Urothelium cell line (cell line): ENCODE measurements at places on chromosomes 5 and 9.

DNA sequence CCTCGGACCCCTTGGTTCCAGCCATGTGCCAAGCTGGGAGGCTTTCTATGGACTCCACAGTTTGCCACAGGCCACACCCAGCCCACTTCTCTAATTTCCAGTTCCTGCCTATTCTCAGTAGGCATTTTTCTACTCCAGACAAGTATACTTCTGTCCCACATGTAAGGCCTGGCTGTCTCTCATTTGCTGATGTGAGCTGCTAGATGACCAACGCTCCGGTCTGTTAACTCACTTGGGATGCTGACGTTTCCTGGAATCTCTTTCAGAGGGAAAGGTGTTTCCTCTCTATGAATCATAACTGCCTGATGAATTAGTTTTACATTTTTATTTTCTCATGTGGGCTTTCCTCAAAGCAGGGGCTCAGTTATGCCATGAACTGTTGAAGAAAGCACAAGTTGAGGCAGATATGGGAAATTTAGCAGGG, 36.3 kb downstream of the ERGIC1 start:
- peak; percentile 62 for DNase-seq

DNA sequence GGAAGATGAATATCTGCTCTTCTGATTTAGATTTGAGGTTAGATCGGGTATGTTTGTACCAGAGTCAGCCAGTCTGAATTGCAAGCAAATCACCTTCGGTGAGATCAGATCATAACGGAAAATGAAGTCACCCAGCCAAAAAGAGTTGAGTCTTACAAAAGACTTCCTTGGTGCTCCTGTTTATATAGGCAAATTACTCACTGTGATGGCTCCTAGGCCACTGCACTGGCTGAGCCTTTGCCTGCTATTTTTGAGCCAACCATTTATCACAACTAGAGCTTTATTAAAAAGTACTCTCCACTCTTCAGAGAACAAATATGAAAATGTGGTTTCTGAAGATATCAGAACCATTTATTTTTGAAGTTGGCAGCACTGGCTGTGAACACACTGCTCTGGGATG, 277.7 kb upstream of the PCSK5 start:
- no peak for DNase-seq

- no peak for DNase-seq
These were observed 103.3 kb downstream of the AUH start for GRCh38 chr9:91258451-91258850.

DNA sequence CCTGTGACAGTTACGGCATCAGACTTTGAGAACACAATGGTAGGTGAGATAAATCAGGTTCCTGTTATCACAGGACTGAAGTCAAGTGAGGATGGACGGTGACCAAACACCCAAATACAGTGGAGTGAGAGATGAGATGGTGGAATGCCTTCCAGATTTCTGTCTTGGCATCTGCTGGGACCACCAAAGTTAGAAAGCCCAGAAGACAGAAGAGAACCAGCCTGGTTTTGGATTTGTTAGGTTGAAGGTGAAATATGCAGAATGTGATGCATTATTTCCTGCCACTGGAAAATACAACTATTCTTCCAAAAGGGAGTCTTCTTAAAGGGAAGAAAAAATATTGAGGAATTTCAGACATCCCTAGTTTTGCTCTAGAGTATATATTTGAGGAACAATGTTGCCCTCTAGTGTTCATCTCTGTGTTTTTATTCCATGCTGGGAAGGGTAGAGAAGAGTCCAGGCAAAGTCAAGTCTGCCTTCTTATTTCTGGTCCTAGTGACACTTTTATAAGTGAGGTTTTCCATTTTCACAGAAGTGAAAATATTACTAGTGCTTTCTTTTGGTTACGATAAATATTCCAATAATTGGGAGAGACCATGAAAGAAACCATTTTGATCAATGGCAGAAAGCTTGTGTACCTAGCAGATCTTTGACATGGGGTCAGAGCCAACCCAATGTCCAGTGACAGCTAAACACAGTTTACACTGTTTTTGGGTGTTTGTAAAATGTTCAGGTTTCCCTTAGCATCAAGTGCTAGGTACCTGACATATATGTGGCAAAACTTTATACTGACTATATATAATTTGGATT, 142.3 kb upstream of the ANKH start:
- DNase-seq = peak; percentile 53

GRCh38 chr5:158511454-158511853, 588.3 kb downstream of the EBF1 start:
- DNase-seq = no peak

DNA sequence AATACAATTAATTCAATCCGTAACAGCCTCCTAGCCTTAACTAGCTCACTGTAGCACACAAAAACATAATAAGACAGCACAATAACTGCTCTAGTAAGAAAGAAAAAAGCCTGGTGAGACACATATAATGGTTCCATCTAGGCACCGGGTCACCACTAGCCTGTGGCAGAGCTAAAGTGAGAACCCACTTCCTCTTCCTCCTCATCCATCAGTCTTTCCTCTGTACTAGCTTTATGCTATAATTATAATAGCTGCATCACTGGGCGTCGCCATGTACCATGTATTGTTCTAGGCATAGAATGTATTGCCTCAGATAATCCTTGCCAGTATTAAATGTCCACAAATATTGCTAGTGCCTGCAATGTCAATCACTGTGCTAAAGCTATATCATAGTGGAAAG, 23.1 kb downstream of the ADRB2 start:
- no peak for DNase-seq

GRCh38 chr9:78605041-78606000, 308.4 kb downstream of the PSAT1 start:
- DNase-seq = no peak

DNA sequence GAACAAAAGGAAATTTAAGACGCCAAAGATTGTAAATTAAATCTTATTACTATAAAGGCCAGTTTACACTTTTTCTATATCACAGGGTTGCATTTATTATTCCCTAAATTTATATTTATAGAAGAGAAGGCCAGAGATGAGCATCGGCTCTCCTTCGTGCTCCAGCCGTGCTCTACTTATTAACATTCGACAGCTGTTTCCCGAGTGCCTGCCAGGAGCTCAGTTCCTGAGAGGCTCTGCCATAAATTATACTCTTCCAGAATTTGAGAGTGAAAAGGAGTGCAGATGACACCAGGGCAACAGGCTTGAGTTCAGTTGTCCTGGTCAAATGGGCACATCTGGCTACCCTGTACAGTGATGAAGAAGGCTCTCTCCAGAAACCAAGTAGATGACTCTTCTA, 70.1 kb downstream of the PCSK5 start:
- no peak for DNase-seq

GRCh38 chr9:111037356-111037707, 938 bp downstream of the LPAR1 start:
- peak; percentile 15 for DNase-seq

DNA sequence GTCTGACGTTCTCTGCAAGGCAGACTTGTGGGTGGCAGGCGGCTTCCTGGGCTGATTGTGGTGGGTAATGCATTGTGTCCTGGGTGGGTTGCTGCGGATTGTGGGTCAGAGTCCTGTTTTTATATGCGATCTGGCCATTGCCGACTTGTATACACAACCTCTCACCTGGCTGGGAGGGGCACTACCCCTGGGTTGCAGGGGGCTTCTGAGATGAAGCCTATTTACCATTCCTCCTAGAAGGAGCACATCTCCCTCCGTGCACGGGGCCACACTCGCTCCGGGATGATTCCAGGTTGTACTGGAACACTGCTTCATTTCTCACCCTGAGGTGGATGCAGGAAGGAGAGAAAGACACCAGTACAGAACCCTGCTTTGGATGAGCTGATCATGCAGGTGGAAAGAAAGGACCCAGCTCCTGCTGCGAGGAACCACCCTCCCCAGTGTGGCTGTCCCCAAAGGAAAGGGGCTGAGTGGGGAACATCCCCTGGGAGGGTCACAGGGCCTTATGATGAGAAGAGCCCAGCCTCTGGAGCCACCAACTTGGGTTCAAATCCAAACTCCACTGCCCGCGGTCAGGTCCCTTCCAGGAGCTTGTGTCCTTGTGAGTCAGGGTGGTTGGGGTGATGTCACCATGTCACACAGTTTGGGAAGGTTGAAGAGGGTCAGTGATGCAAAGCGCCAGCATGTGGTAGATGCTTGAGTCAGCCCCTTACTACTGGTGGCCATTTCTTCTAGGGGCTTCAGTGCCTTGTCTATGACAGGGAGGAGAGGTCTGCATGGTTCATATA, 151.8 kb upstream of the COL5A1 start:
- no peak for DNase-seq

- DNase-seq = peak; percentile 61
These were observed 728.2 kb downstream of the BRINP1 start for GRCh38 chr9:118640836-118641560.

DNA sequence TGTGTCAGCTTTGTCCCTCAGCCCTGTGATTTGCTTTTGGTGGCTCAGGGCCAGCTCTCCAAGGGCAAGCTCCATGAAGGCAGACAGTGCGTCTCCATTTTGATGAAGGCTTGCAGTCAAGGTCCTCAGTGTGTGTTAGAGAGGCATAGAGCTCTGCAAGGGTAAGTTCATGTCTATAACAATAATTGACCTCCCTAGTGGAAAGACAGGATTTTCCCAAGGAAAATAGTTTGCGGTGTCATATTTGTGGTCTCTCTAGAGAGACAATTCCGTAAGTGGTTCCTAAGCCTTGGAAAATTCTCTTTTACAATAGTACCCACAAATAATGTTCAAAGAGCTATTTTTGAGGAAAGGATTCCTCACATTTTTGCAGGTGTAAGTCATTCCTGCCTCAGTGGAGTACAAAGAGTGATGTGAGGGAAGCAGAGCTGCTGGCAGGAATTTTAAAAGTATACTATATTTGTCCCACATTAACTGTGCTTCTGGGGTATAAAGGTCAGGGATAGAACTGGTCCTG, 40.2 kb downstream of the SLC1A3 start:
- DNase-seq = peak; percentile 65

DNA sequence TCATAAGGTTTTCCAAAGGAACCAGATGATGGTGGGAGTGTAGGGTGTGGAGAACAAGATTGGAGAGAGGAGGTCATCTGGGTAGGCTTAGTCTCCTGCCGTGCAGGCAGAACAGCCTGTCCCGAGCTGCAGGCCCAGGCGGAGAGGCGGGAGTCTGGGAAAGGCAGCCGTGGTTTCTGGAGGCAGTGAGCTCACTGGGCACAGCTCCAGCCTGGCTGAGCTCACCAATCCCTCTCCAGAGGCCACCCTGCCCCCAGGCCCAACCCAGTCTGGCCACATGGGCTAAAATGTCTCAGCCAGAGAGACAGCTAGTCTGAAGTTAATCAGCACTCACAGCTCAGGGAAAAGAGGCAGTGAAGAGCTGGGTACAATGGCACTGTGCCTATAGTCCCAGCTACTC, 12.3 kb downstream of the P4HA2 start:
- peak; percentile 97 for DNase-seq

DNA sequence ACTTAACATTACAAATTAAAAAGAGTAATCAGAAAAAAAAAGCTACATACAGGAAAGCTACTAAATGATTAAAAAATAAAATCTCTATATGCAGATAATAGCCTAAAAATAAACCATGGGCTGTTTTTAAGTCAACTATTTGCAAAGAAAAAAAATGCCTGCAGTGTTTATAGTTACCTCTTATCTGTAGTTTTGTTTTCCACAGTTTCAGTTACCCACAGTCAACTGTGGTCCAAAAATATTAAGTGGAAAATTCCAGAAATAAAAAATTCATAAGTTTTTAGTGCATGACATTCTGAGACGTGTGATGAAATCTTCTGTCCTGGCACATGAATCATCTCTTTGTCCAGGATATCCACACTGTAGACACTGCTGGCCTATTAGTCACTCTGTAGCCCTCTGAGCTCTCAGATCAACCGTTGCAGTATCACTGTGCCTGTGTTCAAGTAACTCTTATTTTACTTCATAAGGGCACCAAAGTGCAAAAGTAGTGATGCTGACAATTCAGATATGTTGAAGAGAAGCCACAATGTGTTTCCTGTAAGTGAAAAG, 59.2 kb downstream of the PRELID2 start:
- peak; percentile 84 for DNase-seq

DNA sequence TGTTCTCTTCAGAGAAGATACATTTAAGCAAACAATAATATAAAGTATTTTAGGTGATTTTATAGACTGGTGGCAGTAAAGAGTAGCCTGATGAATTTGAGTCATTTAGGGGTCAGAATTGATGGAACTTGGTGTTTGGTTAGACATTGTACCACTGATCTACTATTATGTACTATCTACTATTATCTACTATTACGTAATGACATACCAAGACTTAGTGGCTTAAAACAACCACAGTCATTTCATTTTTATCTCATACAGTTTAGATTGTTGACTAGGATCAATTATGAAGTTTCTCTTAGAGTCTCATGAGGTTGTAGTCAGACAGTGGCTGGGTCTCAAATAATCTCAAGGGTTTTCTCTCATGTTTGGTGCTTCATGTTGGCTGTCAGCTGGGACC, 54.0 kb downstream of the PPIP5K2 start:
- DNase-seq = no peak

DNA sequence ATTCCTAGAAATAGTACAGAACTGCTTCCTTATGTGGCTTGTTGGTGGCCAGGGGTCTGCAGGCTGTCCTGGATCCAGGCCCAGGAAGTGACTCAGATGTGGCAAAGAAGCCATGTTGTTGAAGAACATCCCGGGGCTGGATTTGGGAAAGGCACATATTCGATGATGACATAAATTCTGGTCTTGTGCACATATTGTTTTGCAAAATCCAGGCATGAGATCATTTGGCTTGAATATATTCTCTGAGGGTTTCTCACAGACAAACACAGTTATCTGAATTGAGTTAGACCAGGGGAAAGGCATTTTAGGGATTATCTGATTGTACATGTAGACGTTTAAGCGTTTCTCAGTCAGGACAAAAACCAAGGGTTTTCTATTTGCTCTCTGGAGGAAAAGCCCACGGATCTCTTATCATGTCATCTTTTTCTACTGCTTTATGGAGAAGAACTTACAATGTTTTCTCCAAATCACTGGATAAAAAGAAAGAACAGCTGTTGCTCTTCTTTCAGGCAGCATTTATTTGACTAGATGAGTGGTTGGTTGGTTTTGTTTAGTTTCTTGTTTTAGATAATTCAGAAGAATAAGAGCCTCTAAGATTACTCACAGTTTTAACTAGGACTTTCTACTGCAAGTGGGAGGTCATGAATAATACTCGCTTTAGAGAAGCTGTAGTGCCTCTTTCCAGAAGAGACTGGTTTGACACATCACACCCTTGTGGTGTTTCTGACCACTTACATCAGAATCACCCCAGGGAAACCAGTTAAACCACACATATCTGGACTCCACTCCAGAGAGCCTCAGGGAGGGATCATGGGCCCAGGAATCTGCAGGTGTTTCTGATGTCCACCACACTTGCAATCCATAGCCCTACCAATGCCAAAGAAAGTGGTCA, 29.5 kb upstream of the LHFPL2 start:
- DNase-seq = peak; percentile 43
